ENCODE measurements at places on chromosomes 13 and 19. TPM values are rescaled to one million over a fixed set of nuclear protein-coding genes. Genes with fewer than 3 reads are reported as not detected.

Gene CRX
- not detected for total RNA-seq

Gene KLK3
- total RNA-seq = 7,620 TPM

Gene IZUMO2
- not detected for total RNA-seq

Gene LGALS4
- 0.91 TPM for total RNA-seq

Gene ZFP30
- total RNA-seq = 5.7 TPM

Gene CCNA1
- total RNA-seq = 9.2 TPM

Gene KLK15
- 8.5 TPM for total RNA-seq

Gene CEACAM4
- 1.0 TPM for total RNA-seq

Gene LCP1
- 177 TPM for total RNA-seq

Gene ZNF787
- total RNA-seq = 47.5 TPM

Gene FUT1
- 4.1 TPM for total RNA-seq

Gene ATP4A
- not detected for total RNA-seq

Gene SYNE4
- total RNA-seq = 41.1 TPM

Gene ZNF230
- total RNA-seq = 2.6 TPM

Gene JAK3
- total RNA-seq = 1.5 TPM

Gene ELOF1
- 47.8 TPM for total RNA-seq

Gene FAAP24
- total RNA-seq = 4.3 TPM

Gene SCN1B
- total RNA-seq = 10.6 TPM

Gene IGSF23
- not detected for total RNA-seq

Gene GJB2
- 1.5 TPM for total RNA-seq

Gene TEX101
- total RNA-seq = 26.0 TPM

Gene AZU1
- 6.9 TPM for total RNA-seq

Gene CEACAM8
- not detected for total RNA-seq

Gene CGB1
- total RNA-seq = not detected

Gene MAP1S
- 34.9 TPM for total RNA-seq

Gene PRTN3
- total RNA-seq = not detected

Gene ADGRE3
- 0.27 TPM for total RNA-seq
